Fibroblast of mammary gland (primary cell): ENCODE measurements at places on chromosomes 5 and 9.

DNA sequence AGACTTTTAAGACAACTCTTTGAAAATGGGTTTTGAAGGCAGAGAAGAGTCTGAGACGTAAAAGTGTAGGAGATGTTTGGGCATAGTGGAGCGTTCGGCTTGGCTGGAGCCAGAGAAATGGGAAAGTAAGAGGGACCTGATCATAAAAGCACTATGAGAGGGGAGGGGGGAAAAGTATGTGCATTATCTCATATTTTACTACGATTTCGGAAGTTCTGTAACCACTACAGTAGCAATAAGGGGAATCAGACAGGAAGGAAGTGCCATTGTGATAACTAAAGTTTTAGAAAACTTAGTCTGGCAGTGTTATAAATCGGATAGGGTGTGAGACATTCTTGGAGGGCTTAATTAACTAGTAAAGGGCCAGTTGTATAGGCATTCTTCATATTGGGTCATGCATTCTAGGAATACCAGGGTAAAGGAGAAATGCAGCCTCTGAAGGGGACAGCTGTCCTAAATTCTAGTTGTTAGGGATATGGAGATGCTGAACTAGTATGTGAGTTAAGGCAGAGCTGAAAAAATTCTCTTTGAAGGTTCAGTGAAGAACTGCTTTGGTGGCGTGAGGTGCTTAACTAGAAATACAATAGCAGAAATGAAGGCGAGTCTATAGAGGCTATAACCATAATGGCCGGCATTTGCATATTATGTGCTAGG, 83.8 kb upstream of the FREM1 start:
- no peak for DNase-seq

- DNase-seq: peak; percentile 50
Observed at GRCh38 chr5:82793808-82794419, 283.3 kb downstream of the TMEM167A start.

DNA sequence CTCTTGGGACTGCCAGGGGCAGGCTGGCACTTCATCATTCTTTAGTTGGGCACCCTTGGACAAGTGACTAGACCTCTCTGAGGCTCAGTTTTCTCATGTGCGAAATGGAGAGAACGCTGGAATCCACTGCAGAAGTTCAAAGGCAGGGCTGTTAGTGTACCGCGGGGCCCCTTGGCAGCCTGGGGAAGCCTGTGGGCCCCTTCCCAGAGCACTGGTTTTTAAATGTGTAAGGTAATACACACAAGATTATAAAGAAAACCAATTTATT, 209.5 kb upstream of the MVB12B start:
- no peak for DNase-seq

DNA sequence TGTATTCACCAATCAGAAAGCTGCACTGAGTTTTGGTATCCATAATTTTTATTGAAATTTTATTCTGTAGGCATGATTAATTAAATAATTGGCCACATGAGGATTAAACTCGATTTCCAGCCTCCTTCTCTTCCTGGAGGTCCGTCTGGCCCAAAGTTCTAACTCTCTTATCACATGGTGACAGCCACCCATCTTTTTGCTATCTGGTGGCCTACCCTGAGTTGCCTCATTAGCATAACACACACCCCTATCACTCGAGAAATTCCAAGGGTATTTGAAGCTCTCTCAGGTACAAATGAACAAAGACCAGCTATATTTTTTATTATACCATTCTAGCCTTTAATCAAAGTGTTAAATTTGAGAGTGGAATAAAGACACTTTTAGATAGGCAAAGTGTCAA, 57.7 kb downstream of the APC start:
- no peak for DNase-seq

GRCh38 chr9:135474915-135475314, 4.7 kb upstream of the PPP1R26 start:
- DNase-seq: no peak
